Erythroblast (primary cell): ENCODE measurements at places on chromosomes 11 and 22.

GRCh38 chr11:125407046-125407445 lies 89.0 kb downstream of the FEZ1 start:
- no peak for DNase-seq

DNA sequence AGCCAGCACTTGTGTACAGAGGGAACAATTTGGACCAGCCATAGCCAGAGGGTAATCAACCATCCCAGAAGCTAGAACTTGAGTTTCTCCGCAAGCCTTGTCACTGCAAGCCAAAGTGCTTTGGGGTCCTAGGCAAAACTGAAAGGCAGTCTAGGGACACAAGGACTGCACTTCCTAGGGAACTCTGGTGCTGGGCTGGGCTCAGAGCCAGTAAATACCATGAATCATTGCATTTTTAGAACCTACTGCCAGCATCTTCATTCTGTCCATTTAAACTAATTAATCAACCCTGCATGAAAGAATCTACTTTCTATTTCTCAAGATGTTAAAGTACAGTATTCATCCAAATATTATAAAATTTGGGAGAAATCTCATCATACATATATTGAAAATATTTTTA lies 20.0 kb downstream of the PATE3 start:
- no peak for DNase-seq

- peak; percentile 66 for DNase-seq
These were observed 72.1 kb downstream of the PTPRJ start for GRCh38 chr11:48052183-48053044.

DNA sequence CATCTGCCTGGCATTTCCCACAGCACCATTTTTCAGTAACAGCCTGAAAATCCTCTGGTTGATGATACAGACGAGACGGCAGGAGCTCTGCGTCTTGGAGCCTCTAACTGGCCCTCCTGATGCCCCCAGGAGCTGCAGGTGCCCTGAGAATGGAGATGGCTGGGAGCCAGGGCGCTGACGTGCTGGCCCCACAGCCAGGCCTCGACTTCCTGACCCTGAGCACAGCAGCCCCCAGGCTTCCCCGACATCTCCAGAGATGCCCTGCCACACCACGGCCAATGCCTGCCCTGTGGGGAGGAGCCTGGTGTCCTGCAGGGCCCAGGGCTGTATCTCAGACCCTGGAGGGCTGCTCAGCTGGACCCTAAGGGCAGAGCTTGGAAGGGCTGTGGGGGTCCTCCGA lies 21.5 kb downstream of the TOLLIP start:
- DNase-seq, result no peak

DNA sequence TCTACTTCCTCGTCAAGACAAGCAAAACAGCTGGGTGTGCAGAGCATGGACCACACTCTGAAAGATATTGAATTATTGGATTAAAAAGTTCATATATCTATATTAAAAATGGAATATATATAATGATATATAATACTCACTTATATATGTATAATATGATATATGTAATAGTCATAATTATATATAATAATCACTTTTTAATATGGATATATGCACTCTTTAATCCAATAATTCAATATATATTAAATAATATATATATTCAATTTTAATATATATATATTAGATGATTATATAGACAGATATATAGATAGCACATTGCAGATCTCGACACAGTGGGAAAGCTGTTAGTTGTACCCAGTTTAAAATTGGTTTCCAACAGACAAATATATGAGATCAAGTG lies 182.1 kb upstream of the CARD18 start:
- DNase-seq, result no peak

DNA sequence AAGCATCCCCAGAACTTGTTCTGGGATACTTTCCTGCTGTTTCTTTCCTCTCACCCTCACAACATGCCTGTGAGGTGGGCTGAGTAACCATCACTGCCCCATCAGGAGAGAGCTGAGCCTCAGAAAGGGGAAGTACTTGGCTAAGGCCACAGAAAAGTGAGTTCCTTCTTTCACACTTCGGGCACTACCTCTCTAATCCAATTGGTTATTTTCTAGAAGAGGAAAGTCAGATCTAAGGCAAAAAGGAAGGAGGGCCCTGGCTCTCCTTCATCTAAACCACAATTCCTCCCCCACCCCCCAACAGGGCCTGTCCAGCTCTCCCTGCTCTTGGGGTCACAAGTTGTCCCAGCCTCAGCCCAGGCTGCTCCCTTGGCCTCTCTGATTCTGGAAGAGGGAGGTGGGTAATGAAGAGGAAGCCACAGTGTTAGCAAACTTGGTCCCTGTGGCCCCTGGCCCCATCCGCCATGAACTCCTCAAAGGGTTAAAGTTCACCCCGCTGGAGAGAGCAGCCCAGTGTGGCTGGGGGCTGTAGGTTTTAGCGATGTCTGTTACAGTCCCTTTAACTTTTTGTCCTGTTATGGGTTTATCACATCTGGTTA lies 34.0 kb downstream of the SLC22A12 start:
- DNase-seq, result no peak

- DNase-seq, result no peak
These were observed 92.3 kb downstream of the CD44 start for GRCh38 chr11:35231076-35231860.

DNA sequence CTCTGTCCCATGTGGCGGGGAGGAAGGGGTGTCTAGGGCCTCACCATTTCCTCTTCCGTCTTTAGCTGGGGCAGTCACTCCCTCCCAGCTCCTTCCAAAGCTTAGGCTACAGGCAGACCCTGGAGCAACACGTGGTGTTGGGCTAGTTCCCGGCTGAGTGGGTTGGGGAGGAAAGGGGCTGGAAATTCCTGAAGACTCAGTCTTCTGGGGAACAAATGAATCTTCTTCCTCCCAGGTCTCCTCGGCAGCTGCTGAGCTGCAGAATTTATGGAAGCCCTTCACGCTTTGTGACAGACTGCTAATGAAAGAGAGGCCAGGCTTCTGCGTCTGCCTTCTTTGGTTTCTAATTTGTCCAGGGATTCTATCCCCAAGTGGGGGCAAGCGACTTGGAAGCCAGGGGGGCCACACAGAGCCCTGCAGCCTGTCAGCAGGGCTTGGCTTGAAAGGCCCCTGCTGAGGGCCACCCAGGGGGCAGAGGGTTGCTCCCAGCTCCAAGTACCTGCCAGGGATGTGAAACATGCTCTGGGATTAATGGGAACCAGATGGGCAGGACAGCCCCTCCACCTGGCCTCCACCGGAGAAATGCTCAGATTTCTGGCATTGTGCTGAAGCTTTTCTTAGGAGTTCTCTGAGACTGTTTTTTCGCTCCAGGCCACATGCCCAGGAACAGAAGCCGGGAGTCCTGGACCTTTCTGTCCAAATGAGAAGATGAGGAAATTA lies 123.1 kb downstream of the PKNOX2 start:
- DNase-seq, result no peak

DNA sequence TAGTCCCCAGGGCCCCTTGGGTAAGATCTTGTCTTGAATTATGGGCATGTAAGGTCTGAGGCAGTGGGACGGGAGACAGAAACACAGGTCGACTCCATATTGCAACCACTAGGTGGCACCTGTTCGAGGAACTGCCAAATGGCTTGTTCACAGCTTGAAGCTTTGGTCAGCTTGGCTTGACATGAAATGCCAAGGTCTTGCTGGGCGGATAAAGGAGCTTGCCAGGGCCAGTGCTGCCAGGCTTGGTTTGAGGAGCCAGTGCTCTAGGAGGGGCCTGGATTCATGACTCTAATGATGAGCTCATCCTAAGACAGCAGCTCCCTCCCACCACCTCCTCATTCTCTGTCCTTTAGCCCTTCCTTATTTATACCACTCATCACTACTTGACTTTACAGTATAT lies 11.9 kb upstream of the NRIP3 start:
- DNase-seq, result peak; percentile 82

- no peak for DNase-seq
These were observed 63.3 kb upstream of the CCDC179 start for GRCh38 chr11:22923561-22923960.

- no peak for DNase-seq
These were observed 58.1 kb downstream of the PHF21A start for GRCh38 chr11:46063138-46063537.
